Pericardium fibroblast (primary cell): ENCODE measurements at places on chromosomes 4 and X. TPM values are rescaled to one million over a fixed set of nuclear protein-coding genes. Genes with fewer than 3 reads are reported as not detected.

Gene ZNF711
- 0.58 and 1.3 TPM in 2 replicates for total RNA-seq

Gene TSPAN6
- total RNA-seq, result 25.4 and 27.8 TPM in 2 replicates

Gene GYG2
- 7.5 and 7.7 TPM in 2 replicates for total RNA-seq

Gene NRK
- total RNA-seq, result 21.9 and 46.1 TPM in 2 replicates

Gene PDE6B
- total RNA-seq, result 1.4 and 7.6 TPM in 2 replicates

Gene HOPX
- total RNA-seq, result 0.47 TPM in 1 of 2 replicates, not detected in the other

Gene GUCY1A1
- total RNA-seq, result 0.12 and 0.77 TPM in 2 replicates

Gene HTN3
- not detected in 2 replicates for total RNA-seq

Gene ZCCHC12
- total RNA-seq, result not detected in 2 replicates

Gene PITX2
- 20.3 and 22.5 TPM in 2 replicates for total RNA-seq

Gene MUC7
- total RNA-seq, result not detected in 2 replicates

Gene FAT1
- total RNA-seq, result 35.8 and 97.3 TPM in 2 replicates

Gene EFHC2
- total RNA-seq, result under 0.01 and 0.12 TPM in 2 replicates
